Upper lobe of right lung (tissue), 1 donor: ENCODE measurements at places on chromosomes 1 and 21. TPM values are rescaled to one million over a fixed set of nuclear protein-coding genes. Genes with fewer than 3 reads are reported as not detected.

GRCh38 chr21:24204641-24205040 lies 1402.6 kb downstream of the MRPL39 start:
- DNase-seq: no peak

GRCh38 chr1:68327414-68327813 lies 95.1 kb upstream of the WLS start:
- no peak for DNase-seq

DNA sequence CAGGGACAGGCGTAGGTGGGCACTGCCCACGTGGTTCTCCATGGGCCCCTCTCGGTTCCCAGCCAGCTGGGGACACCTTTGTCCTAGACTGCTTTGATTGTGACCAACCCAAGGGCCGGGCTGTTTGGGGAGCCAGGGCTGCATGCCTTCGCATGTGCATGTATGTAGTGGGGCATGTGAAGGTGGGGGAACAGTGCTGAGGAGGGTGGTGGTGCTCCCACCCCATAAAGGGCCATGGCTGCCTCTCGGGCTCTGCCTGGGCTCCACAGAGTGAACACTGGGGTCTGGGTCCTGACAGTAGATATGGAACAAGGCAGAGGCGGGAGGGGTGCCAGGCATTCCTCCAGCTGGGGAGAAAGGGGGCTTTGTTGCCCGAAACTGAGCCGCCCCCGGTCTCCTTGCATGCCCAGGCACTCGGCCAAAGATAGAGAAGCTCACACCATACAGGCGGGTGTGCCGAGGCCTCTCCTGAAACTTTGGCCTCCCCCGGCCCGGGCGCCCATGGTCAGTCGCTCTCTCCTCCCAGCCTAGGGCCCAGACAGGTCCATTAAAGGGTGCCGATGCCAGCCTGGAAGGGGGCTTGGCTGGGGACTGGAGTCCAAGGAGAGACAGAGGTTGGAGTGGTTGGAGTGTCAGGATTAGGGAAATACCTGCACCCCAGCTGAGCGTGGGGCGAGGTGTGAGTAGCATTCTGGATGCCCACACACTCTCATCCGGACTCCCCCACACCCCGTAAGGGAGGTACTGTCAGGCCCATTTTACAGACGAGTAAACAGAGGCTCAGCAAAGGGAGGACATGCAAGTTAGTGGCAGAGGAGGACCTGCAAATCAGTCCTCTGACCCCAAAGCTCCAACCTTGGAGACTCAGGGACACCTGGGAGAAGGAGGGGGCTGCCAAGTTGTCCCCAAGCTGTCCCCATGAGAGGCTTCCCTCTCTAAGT lies 41.1 kb downstream of the EPHA2 start:
- DNase-seq: no peak

CFHR4 gene
- not detected for total RNA-seq

NFASC gene
- total RNA-seq: 24.1 TPM

GPR161 gene
- total RNA-seq: 14.5 TPM
